NCI-H226 (cell line): ENCODE measurements at places on chromosomes 11 and 22.
A peak's percentile ranks its signal among the peaks of the same experiment; 100 is the strongest.

GRCh38 chr11:14308114-14308896 lies 50.7 kb downstream of the RRAS2 start:
- peak; percentile 12 for DNase-seq

GRCh38 chr11:68954836-68955606 lies 25.8 kb downstream of the MRGPRD start:
- no peak for DNase-seq

GRCh38 chr11:44824300-44824704 lies 97.5 kb downstream of the TSPAN18 start:
- DNase-seq, result no peak

DNA sequence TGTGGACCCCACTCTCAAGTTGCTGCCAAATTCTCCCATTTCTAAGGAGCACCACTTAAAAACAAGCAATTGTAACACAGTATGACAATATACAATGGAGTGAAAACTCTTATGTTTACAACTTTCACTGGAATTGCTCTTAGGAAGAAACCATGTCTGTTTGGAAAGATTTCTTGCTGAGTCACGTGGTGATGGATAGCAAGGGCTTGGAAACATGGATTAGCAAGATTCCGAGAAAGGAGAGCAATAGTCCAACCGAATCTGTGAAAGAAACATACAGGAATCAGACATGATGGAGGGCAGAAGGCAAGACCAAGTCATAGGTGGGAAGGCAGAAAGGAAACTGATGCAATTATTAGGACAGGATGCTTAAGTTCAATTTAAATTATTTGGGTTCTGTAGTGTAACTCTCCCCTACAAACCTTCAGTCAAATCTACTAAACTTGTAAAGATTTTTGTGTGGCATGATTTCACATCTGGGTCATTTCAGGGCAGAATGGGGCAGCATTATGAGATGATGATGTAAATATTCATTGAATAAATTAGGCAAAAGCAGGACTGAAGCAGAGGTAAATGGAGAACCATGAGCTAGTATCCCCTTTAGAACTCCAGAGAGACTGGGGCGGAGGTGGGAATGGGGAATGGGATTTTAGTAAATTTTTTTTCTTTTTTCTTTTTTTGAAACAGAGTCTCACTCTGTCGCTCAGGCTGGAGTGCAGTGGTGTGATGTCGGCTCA lies 27.8 kb upstream of the THY1 start:
- DNase-seq, result no peak

DNA sequence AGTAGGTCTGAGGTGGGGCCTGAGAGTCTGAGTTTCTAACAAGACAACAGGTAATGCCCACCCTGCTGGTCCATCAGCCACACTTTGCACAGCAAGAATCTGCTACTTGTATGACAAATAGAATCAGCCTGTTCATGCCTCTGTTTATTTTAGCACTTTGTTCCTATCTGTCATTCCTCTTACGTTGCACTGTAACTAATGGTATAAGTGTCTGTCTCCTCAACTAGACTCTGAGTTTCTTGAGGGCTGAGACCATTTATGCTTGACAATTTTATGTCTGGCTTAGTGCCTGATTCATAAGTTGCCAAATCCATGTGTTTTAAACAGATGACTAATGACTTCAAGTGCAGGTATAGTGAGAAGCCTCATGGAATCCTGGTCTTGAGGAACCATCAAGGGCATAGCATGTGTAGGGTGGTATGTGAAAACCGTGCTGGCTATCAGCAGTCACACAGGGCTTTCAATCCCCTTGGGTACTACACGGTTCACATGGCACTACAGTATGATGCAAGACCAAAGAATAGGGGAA lies 209.7 kb downstream of the C11orf91 start:
- DNase-seq, result no peak

DNA sequence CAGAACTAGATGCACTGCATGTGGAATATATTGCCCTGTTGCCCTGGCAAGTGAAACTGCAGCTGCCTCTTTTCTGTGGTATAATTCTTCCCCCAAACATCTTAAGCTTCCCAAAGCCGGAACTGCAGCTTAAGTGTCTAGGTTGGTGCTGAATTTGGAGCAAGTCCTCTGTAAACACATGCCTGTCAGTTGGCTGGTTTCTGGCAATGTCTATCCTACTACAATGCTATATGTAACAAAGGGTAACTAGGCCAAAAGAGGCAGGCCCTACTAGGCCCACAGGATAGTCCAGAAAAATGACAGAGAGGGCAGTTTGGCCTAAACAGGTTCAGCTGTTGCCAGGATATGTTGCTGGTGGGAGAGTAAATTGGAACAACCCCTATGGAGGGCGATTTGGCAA lies 27.9 kb downstream of the ASCC2 start:
- no peak for DNase-seq

DNA sequence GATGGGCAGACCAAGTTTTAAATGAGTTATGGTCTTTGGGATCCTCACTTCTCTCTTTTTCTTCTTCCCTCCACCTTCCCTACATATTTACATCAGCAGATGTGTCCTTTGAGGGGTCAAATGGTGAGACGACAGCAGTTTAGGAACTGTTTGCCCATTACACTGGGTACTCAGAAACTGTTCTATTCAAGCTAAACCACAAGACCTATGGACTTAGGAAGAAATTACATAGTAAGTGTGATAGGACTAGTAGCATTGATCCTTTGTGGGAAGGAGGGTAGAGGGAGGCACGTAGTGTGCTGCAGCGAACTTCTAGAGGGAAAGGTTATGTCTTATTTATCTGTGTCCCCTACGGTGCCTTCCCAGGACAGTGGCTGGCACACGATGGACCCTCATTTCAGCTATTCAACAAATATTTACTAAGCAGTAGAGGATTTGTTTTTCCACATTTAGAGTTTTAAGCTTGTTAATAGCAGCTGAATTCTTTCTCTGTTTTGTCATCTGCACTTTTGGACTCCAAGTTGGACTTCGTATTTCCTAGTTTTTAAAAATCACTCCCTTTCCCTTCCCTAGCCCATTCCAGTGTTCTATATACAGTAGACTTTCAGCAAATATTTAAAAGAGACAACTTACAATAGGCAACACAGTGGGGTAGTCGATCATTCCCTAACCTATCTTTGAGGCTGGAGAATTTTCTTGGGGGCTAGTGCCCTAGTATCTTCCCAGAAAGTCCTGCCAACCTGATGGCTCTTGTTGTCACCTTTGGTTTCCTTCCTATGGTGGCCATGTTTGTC lies 13.9 kb downstream of the FZD4 start:
- no peak for DNase-seq

DNA sequence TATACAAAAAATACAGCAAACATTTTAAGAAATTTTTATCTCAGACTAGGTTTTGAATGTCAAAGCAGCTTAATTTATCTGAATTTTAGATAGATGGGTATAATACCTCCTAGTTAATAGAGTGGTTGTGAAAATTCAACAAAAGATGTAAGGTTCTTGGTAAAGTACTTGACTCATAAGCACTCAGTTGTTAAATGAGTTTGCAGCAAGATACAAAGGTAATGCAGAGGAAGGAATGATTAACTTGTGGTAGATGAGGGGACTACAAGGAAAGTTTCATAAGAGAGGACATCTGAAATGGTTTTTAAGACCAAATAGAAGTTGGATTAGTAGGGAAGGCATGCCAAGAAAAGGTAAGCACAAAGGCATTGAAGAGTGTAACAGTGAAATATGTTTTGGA lies 37.4 kb downstream of the PPME1 start:
- no peak for DNase-seq

DNA sequence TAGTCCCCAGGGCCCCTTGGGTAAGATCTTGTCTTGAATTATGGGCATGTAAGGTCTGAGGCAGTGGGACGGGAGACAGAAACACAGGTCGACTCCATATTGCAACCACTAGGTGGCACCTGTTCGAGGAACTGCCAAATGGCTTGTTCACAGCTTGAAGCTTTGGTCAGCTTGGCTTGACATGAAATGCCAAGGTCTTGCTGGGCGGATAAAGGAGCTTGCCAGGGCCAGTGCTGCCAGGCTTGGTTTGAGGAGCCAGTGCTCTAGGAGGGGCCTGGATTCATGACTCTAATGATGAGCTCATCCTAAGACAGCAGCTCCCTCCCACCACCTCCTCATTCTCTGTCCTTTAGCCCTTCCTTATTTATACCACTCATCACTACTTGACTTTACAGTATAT lies 11.9 kb upstream of the NRIP3 start:
- peak; percentile 53 for DNase-seq

GRCh38 chr22:24594569-24595120 lies 1.8 kb upstream of the LRRC75B start:
- no peak for DNase-seq

DNA sequence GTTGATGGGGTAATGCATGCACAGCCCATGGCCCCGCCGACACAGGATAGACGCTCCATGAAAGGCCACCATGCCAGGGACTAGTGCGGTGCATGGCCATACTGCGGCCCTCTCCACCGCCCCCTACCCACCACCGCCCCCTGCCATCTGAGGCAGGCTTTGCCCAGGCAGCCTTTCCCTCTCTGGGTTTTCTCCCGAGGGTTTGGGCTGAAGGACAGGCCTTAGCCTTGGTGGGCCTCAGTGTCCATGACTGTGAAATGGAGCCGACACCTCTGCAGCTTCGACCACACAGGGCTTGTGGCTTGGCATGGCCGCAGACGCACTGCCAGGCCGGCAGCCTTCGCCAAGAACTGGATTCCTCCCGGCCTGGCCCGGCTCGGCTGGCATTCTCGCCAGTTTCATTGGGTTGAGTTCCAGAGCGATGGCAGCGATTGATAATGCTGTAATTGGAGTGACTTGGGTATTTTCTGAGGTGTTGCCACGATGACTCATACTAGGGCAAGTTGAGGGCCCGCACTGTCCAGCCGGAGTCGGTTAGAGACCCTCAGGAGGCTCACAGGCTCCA lies 111.3 kb downstream of the WNT7B start:
- no peak for DNase-seq

GRCh38 chr11:133832991-133833897 lies 12.1 kb downstream of the SPATA19 start:
- no peak for DNase-seq

GRCh38 chr11:45741032-45741431 lies 63.9 kb upstream of the SLC35C1 start:
- no peak for DNase-seq
